ENCODE measurements at places on chromosomes 16 and 17. TPM values are rescaled to one million over a fixed set of nuclear protein-coding genes. Genes with fewer than 3 reads are reported as not detected.

ZNF469 gene
- total RNA-seq = 5.3 TPM

ZG16 gene
- not detected for total RNA-seq

KCNG4 gene
- not detected for total RNA-seq

SEPTIN12 gene
- not detected for total RNA-seq

EFNB3 gene
- 1.8 TPM for total RNA-seq

SLC5A2 gene
- not detected for total RNA-seq

CEMP1 gene
- not detected for total RNA-seq

CISD3 gene
- 3.6 TPM for total RNA-seq

ABCA8 gene
- total RNA-seq = 36.2 TPM

SHCBP1 gene
- total RNA-seq = 1.8 TPM

AGRP gene
- total RNA-seq = not detected

TLCD3B gene
- total RNA-seq = not detected

CES2 gene
- total RNA-seq = 42.3 TPM

IL21R gene
- total RNA-seq = 13.8 TPM

ZNF778 gene
- 8.7 TPM for total RNA-seq

MPRIP gene
- total RNA-seq = 149 TPM

HYDIN gene
- total RNA-seq = 3.2 TPM

RUNDC3A gene
- total RNA-seq = not detected

GPR139 gene
- total RNA-seq = not detected

ZG16B gene
- total RNA-seq = 1.4 TPM

IL17C gene
- total RNA-seq = 0.29 TPM

ASPA gene
- 0.36 TPM for total RNA-seq

GOSR1 gene
- total RNA-seq = 22.7 TPM

ABCC12 gene
- not detected for total RNA-seq

KCNJ2 gene
- total RNA-seq = 5.1 TPM

SRCIN1 gene
- not detected for total RNA-seq

DNAH9 gene
- not detected for total RNA-seq

CIAO2B gene
- 97.4 TPM for total RNA-seq

TMC8 gene
- total RNA-seq = not detected

TMEM95 gene
- total RNA-seq = not detected

PRSS36 gene
- total RNA-seq = not detected

ITGB4 gene
- total RNA-seq = 0.29 TPM

Data from osteoblast (primary cell).